Ovary (tissue), 10 donors: ENCODE measurements at places on chromosomes 3 and 15. TPM values are rescaled to one million over a fixed set of nuclear protein-coding genes. Genes with fewer than 3 reads are reported as not detected.

GRCh38 chr3:196193133-196193735 is 18.0 kb downstream of the ZDHHC19 start:
- H3K4me1 ChIP-seq, result peaks cover 6% of the 10 kb centered on the region
- no peaks in the 10 kb centered on the region for H3K36me3 ChIP-seq
- no peak for DNase-seq
- no peak overlapping the region for H3K27ac ChIP-seq

Gene IL20RB
- 0.82 TPM for polyA plus RNA-seq

DNA sequence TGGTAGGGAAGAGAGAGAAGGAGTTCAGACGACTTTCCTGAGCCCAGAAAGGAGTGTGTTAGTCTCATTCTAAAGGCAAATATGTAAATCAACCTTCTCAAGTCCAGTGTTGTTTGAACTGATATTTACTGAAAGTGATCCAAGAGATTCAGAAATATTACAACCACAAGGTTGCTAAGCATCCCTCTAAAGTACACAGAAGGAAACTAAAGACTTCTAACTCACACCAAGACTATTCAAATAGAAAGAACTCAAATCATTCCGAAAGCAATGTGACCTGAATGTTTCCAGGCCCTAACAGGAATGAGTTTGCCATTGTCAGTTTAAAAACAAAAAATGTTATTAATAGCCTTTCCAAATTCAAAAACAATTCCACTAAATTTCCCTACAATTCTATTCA is 56.9 kb upstream of the VGLL3 start:
- DNase-seq, result no peak
- no peak overlapping the region for H3K4me3 ChIP-seq
- H3K36me3 ChIP-seq, result no peaks in the 10 kb centered on the region
- H3K27me3 ChIP-seq, result no peaks in the 10 kb centered on the region
- no peak overlapping the region for H3K27ac ChIP-seq

DNA sequence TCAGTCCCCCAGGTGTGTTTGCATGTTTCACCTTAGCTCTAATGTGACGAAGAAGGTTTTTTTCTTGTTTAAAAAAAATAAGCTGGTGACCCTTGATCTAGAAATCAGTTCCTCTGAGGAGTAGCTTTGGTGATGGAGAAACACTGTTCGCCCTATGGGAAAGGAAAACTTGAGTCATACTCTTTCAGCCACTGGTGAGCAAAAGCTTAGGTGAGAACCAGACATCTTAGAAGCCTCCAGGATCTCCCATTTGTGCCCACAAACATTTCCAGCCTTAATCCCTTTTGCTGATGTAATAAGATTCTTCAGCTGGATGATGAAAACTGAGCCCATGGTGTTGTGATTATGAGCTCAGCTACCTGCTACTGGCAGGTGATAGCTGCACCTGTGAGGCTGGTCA is 37.8 kb downstream of the SLC27A2 start:
- DNase-seq, result no peak
- H3K27ac ChIP-seq, result no peak overlapping the region
- no peaks in the 10 kb centered on the region for H3K36me3 ChIP-seq
- H3K4me3 ChIP-seq, result no peak overlapping the region
- H3K4me1 ChIP-seq, result no peaks in the 10 kb centered on the region
- H3K27me3 ChIP-seq, result no peaks in the 10 kb centered on the region

DNA sequence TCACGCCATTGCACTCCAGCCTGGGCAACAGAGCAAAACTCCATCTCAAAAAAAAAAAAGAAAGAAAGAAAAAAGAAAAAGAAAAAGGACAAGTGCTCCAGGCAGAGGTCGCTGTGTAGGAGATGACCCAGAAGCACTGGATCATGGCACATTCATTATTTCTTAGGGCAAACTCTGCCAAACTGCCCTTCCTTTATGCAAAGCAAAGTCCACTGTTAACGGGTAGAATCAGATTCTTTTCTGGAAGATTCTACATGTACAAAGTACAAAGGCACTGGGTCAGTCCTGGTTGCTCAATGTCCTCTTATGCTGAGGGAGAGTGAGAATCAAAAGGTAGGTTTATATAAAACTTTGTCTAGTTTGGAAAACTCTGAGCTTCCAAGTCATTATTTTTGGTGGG is 144.9 kb downstream of the FEZF2 start:
- H3K4me3 ChIP-seq, result no peak overlapping the region
- no peaks in the 10 kb centered on the region for H3K27me3 ChIP-seq
- peaks cover 3% of the 10 kb centered on the region for H3K4me1 ChIP-seq
- DNase-seq, result no peak
- no peaks in the 10 kb centered on the region for H3K36me3 ChIP-seq

DNA sequence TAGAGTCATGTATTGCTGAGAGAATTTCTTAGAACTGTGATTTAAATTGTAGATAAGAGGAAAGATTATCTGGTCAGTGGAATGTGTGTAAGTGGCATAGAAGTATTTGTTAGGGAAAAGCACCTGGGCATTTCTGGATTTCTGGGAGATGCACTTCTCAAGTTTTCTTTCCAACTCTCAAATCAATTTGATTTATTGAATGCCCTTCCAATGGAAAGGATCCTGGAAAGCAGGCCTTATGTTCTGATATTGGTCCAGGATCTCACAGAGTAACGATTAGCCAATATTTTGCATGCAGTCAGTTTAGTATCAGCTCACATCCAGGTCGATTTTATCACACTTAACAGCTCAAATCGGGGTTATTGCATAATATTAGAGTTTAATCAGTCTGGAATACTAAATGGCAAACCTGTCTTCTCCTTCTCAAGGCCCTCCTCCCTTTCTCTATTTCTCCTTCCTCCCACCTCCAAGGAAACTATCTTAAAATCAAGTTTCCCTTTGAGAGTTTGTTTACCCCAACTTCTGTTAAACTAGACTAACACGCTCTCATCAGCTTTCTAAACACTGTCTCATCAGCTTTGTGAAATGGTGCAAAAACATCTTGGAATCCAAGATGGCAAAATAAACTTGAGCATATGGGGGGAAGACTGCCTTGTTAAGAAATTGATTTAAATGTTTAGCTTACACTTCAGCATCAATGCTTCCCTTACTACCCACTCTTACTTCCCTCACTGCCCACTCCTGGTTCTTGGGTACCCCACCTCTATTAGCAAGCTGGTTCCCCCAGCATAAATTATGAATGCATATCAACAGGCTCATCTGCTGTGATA is 9.5 kb downstream of the SOX2 start:
- H3K27me3 ChIP-seq, result peaks cover 6% of the 10 kb centered on the region
- DNase-seq, result no peak
- H3K4me3 ChIP-seq, result no peak overlapping the region
- no peaks in the 10 kb centered on the region for H3K4me1 ChIP-seq

Gene NUP210
- 1.6 TPM for polyA plus RNA-seq

DNA sequence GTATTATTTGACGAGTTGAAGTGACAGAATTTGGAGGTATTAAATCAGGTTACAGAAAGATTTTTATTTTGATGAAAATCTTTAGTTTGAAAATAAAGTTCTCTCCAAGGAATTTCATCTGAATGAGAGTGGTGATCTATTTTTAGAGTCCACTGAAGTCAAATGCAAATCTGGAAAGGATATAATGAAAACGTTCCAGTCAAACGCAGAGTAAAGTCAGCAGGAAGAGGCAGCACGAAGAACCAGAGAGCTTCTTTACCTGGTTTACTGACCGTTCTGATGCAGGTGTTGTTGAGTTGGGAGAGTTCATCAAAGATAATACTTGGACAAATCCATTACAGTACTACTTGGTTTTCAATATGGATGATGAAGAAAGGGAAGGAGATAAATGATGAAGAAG is 8.7 kb downstream of the P2RY14 start:
- no peaks in the 10 kb centered on the region for H3K4me1 ChIP-seq
- no peaks in the 10 kb centered on the region for H3K36me3 ChIP-seq
- no peaks in the 10 kb centered on the region for H3K27me3 ChIP-seq
- H3K27ac ChIP-seq, result no peak overlapping the region
- DNase-seq, result no peak
